IPS DF 19.7 (cell line): ENCODE measurements at places on chromosomes 6 and 20.

GRCh38 chr20:40600441-40601219 lies 88.4 kb downstream of the MAFB start:
- no peak for DNase-seq

DNA sequence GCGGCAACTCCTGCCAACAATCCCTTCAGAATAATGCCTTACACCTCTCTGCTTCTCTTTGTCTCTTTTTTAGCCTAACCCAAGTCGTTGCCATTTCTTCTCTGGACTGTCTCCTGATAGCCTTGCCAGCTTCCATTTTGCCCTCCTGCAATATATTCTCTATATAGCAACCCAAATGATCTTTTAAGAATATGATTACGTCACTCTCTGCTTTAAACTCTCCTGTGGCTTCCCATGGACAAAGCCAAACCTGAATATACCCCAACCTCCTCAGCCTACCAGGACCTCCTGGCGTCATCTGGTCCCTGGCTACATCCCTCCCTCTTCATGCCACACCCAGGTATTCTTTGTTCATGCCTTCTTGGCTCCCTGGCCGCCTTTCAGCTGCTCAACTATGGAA lies 126.5 kb upstream of the KCNK16 start:
- DNase-seq: no peak

GRCh38 chr6:13593720-13594119 lies 19.3 kb downstream of the SIRT5 start:
- DNase-seq: no peak

DNA sequence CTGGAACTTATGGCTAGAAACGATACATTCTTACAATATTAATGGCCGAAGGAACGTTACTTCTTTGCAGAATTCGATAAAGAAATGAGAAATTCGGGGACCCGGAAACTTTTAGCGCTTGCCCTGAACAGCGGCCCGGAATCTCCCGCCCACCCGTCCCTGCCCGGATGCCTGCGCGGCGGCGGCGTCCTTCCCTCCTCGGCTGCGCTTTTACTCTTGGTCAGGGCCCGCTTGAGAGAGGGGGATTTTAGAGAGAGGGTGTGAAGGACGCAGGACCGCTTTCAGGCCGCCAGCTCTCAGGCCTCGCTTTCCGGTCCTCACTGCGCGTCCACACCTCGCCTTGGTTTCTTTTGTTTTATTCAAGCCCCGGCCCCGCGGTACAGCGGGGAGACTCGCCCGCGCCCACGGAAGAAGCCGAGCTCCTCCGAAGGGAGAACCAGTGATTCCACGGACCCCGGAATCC lies 243.7 kb downstream of the ARID1B start:
- no peak for DNase-seq

- DNase-seq: no peak
Observed at GRCh38 chr6:47743744-47744143, 38.1 kb upstream of the OPN5 start.

- DNase-seq: no peak
Observed at GRCh38 chr20:16699293-16699692, 30.5 kb upstream of the SNRPB2 start.

- no peak for DNase-seq
Observed at GRCh38 chr6:49336514-49337131, 126.4 kb downstream of the MMUT start.

- DNase-seq: no peak
Observed at GRCh38 chr6:107618672-107619071, 128.8 kb downstream of the SOBP start.

GRCh38 chr6:27188885-27189418 lies 58.5 kb upstream of the PRSS16 start:
- DNase-seq: no peak

GRCh38 chr6:75604294-75604693 lies 2.6 kb downstream of the SENP6 start:
- DNase-seq: no peak

DNA sequence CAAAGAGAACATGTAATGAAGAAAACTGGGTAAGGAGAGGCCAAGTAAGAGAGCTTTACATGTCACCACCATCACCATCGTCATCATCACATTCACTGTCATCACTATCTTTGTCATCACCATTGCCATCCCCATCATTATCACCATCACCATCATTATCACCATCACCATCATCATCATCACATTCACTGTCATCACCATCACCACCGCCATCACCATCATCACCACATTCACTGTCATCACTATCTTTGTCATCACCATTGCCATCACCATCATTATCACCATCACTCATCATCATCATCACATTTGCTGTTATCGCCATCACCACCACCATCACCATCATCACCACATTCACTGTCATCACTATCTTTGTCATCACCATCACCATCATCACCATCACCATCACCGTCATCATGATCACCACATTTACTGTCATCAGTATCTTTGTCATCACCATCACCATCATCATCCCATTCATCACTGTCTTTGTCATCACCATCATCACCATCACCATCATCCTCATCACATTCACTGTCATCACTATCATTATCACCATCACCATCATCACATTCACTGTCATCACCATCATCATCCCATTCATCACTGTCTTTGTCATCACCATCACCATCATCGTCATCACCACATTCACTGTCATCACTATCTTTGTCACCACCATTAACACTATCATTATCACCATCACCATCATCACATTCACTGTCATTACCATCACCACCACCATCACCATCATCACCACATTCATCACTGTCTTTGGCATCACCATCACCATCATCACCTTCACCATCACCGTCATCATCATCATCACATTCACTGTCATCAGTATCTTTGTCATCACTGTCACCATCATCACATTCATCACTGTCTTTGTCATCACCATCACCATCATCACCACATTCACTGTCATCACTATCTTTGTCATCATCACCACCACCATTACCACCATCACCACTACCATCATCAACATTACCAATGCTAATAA lies 172.3 kb downstream of the ERMARD start:
- no peak for DNase-seq

GRCh38 chr6:1091900-1092299 lies 220.0 kb upstream of the FOXQ1 start:
- no peak for DNase-seq

DNA sequence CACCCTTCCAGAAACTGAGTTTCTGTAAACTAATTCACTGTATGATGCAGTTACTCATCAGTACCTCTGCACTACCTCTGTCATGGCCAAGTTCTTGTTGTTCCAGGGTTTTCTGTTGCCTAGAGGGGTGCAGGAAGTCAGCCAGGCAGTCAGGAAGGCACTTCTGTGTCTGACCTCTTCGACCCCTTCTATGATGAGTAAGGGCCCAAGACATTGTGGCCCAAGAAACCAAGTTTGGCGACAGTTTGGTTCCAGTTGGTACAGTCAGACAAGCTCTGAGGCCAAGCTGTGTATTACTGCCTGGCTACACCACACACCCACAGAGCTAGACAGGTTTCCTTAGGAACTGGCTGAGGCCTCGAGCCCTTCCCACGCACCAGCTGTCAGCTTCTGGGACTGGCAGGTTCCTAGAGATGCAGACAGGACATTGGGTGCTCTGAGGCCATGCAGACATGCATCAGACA lies 41.2 kb downstream of the TRAF3IP2 start:
- DNase-seq: no peak

- DNase-seq: peak; percentile 7
Observed at GRCh38 chr6:82022614-82023129, 224.9 kb downstream of the IBTK start.

- no peak for DNase-seq
Observed at GRCh38 chr6:25928562-25929324, 1.7 kb downstream of the SLC17A2 start.

GRCh38 chr20:9019833-9020232 lies 49.1 kb upstream of the PLCB4 start:
- no peak for DNase-seq

DNA sequence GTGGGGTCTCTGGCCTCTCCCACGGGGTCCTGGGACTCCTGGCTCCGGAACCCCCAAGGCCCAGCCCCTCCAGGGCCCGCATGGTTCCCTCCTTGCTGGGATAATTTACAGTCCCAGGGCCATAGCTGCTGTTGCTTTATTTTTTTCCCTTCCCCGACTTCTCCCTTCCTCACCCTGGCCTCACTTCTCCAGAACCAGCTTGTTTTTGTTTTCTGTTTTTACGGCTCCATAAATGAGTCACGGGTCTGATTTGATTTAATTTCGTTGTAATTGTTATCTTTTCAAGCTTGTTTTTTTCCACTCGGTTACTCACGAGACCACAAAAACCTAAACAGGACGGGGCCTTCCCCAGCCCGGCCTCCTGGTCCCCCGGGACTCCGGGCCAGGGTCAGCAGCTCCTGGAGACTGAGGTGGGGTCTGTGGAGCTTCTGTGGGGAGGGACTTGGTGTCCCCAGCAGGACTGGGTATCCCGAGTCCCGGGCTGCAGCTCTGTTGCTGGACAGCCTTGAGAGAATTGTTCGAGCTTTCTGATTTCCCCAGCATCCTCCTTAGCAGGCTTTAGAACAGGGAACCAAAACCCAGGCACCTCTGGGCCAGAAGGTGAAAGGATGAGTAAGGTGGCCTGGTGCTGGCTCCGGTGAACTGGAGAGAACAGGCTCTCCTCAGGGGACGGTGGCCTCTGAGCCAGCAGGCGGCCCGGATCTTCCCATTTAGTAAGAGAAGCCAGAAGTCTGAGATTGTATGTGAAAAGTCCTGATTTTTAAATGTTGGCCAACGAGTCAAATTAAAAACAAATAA lies 94.9 kb downstream of the CEBPB start:
- DNase-seq: no peak

- DNase-seq: no peak
Observed at GRCh38 chr20:43187476-43188233, 2.1 kb downstream of the PTPRT start.

- no peak for DNase-seq
Observed at GRCh38 chr20:3199976-3200755, 4.3 kb downstream of the DDRGK1 start.
